ENCODE measurements at places on chromosomes 3 and 15.

GRCh38 chr3:57007521-57008460 lies 52.7 kb upstream of the SPATA12 start:
- DNase-seq: peak; percentile 59

GRCh38 chr3:98433764-98434163 lies 29.2 kb upstream of the OR5K1 start:
- DNase-seq: no peak

- no peak for DNase-seq
These were observed 32.0 kb downstream of the PIK3CA start for GRCh38 chr3:179179979-179180759.

DNA sequence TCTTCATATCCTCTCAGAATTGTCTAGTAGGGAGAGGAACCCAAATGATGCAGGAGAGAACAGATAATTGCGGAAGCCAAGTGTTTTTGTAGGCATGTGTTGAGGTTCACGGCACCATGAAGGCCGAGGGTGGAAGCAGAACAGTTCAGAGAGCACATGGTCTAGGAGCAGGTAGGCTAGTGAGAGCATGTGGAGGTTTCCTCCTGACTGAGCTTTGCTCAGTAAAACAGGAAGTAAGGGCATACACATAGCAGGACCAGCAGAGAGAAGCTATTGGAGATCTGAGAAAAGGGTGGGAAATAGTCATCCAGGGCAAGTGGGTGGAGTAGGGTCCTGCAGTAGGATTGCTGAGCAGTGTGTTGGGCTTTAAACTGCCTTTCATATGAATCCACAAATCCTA lies 491.1 kb downstream of the FHIT start:
- DNase-seq: no peak

- DNase-seq: no peak
These were observed 21.8 kb upstream of the SLC25A38 start for GRCh38 chr3:39361252-39361927.

DNA sequence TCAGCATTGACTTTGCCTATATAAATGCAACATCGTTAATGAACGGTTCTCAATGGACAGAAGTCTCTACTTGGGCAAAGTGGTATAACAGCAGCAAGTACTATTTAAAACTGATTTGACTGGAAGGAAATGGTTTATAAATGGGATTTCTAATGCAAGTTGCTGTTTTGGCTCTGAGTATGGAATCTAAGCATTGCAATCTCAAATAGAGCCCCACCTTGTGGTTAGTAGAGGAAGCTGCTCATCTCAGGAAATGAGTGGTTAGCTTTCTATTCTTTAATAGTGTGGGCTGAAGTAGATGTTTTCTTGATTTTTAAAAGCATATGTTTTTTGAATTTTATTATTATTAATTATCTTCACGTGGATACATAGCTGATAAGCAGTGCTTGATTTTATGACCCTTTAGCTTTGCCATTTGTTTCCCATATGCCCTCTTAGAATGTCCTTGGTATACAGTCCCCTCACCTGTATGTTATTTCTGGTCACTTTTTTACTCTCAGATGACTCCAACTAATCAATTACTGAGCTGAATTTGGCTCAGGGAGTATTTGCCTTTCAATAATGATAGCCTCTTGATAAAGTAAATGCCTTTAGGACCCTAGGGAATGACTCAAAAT lies 67.1 kb downstream of the OXSM start:
- DNase-seq: peak; percentile 12

DNA sequence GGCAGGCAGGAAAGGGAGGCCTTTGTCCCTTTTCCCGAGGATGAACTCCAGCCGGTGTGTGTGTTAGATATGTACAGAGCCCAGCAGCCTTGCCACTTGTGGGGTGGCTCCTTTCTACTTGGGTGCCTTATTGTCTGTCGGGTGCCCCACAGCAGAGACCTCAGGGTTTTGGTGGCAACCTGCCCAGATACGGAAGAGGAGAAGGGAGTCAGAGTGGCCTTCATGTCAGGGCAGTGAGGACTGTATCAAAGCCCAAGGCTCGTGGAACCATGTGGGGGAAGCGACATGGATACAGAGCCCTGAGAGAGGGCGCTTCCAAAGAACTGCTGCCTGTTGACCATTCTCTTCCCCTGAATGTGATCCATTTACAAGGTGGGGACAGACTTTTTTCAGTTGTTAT lies 166.2 kb downstream of the SLCO3A1 start:
- no peak for DNase-seq

GRCh38 chr3:32725721-32726120 lies 40.7 kb downstream of the CNOT10 start:
- DNase-seq: no peak

- DNase-seq: no peak
These were observed 421 bp downstream of the KLHL18 start for GRCh38 chr3:47283193-47283537.

- no peak for DNase-seq
These were observed 15.2 kb downstream of the GNAI2 start for GRCh38 chr3:50251220-50251619.
